ENCODE measurements at places on chromosomes 7 and 10.

- DNase-seq = no peak
These were observed 93.4 kb upstream of the FGL2 start for GRCh38 chr7:77293046-77293445.

DNA sequence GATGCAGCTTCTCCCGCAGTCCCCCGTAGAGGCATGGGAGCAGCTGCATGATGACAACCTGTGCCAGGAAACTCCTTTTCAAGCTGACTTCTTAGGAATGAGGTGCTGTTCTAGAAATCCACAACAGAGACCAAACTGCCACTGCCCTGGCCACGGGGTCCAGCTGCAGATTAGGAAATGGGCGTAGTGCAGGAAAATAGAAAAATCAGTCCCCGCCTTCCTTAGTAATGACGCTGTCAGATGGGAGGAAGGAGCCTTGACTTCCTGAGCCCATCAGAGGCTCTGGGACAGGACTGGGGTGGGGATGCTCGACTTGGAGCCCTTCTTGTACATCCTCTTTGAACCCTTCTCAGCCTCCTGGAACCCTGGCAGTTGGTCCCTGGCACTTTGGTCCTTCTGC lies 227.8 kb upstream of the GRB10 start:
- no peak for DNase-seq

- DNase-seq = no peak
These were observed 67.8 kb downstream of the ABI1 start for GRCh38 chr10:26792758-26793495.

DNA sequence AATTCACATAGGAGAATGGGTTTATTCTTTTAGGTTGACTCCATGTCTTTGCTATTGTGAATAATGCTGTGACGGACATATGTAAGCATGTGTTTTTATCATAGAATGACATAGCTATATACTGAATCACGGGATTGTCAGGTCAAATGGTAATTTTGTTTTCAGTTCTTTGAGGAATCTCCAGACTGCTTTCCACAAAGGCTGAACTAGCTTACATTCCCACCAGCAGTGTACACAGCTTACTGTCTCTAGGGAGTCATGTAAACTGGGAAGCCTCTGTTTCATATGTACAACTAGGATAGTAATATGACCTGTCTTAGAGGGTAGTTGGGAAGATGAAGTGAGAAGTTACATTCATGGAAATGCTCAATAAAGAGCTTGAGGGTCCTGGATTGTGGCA lies 6.8 kb upstream of the C10orf120 start:
- no peak for DNase-seq

- no peak for DNase-seq
These were observed 38.3 kb upstream of the RNF32 start for GRCh38 chr7:156602283-156602682.

GRCh38 chr7:151336027-151336708 lies 5.4 kb upstream of the NUB1 start:
- DNase-seq = no peak

- DNase-seq = no peak
These were observed 326.3 kb upstream of the DGKB start for GRCh38 chr7:15228831-15229230.

DNA sequence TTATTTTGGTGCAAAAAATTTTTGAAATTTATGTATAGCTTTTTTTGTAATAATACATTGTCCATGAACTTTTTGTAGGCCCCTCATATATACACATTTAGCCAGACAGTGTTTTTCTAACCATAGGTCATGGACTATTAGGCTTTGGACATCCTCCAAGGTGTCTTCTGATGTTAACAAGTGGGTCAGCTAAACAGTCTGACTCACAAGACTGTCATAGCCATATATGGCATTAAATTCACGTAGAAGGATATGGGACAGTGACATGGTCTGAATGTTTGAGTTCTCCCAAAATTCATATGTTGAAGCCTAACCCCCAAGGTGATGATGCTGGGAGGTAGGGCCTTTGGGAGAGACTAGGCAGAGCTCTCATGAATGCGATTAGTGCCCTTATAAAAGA lies 14.0 kb upstream of the NUB1 start:
- DNase-seq = no peak

DNA sequence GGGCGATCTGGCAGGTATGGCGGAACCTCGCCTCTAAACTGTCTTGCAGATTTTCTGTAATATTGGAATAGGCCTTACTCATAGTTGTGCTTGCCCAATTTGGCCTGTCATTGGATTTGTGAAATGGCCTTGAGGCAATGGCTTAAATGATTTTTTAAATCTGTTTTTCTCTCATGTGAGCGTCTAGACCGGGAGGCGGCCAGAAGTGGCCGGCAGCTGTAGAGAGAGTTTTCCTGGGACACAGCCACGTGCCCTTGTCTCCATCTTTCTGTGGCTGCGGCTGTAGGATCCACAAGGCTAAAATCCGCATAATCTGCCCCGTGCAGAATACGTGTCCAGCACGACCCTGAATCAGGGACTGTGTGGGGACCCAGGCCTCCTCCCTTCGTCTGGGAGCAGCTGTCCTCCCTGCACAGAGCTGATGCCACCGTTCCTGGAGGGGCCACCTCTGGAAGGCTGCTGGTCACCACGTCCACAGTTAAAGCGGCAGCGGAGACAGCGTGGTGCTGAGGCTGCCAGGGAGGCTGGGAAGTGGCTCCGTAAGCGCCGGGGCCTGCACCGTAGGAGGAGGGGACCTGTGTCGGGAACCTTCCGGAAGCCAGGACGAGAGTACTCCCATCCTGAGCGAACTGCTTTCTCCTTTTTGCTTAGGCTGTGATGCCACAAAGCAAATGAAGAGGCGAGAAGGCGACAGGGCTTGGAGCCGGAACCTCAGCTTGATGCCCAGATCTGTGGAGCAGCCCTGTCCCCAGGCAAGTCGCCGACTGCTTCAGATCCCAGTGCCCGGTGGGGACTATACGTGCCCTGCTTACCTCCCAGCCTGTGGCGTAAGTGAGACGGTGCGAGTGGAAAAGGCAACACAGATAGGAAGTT lies 99.8 kb downstream of the DYNC2I1 start:
- DNase-seq = no peak

- no peak for DNase-seq
These were observed 510.0 kb downstream of the ANKRD7 start for GRCh38 chr7:118734541-118734940.

DNA sequence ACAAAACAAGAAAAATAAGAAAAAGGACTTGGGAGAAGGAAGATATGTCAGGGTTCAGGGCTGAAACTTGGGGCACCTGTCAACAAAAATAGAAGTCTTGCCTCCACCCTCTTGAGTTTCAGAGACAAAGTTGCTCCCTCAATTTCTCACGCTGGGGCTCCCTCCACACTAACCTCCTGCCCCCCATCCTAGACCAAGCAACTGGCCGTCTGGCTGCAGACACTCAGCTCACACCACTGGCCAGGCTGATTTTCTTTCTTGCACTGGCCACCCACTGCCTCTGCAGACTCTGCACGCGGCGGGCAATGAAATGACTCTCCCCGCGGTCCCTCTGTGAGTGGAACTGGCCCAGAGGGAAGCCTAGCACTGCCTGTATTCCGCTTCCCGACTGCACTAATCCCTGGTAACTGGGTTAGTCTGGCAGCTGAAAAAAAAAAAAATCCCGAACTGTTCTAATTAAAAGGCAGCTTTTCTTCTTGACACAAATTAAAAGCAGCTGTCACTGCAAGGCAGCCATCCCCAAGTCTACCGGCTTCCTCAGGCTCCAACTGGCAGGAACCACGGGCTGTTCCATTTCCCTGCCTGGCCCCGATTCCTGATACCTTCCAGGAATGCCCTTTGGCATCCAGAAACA lies 83.5 kb downstream of the SPDYE5 start:
- DNase-seq = no peak
